ENCODE measurements at places on chromosomes 6 and 20.

GRCh38 chr6:20955131-20955530 lies 420.9 kb downstream of the CDKAL1 start:
- no peak for DNase-seq

DNA sequence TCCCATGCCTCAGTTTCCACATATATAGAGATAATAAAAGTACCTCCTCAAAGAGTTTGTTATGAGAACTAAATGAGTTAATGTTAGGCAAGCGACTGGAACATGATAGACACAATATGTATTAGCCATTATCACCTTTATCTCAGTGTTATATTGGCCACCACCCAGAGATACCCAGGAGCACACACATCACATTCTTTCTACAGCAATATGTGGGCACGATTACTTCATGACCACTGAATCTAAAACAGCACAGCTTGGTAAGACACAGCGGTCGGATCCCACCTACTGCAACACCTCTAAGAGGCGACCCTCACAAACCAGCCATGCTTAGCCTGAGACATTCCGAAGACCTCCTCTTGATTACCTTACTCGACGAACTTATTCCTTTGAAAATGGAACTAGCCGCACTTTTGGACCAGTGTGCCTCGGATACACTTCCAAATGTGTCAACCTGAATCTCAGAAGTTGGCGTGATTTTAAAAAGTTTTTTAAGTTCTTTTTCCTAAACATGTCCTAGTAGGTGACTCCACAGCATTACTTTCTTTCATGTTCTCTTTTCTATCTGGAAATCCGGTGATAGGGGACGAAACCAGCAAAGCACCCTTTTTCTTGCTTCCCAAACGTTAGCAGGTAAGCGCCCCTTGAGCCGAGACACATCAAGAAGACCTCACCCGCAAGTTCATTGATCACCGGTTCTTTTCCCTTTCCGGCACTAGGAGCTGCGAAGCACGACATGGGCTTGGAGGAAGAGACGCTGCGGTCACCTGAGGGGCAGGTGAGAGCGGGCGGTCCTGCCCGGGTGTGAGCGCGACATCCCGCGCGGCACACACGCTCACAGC lies 923 bp downstream of the GMDS start:
- DNase-seq: no peak

DNA sequence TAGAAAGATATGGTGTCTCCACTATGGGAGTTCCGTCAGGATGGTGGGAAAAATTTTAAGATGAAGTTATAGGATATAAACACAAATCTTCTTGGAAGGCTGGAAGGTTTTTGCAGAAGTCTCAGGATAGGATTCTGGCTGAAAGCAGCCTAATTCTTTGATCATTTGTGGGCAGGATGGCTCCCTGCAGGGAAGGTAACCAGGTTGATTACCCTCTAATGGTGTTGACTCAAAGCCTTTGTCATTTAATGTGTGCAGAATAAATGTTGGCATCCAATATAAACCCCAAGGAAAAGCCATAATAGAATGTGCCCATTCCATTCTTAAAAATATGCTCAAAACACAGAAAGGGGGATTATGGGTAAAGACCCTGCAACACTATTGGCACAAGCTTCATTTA lies 204.3 kb downstream of the EPM2A start:
- DNase-seq: no peak

DNA sequence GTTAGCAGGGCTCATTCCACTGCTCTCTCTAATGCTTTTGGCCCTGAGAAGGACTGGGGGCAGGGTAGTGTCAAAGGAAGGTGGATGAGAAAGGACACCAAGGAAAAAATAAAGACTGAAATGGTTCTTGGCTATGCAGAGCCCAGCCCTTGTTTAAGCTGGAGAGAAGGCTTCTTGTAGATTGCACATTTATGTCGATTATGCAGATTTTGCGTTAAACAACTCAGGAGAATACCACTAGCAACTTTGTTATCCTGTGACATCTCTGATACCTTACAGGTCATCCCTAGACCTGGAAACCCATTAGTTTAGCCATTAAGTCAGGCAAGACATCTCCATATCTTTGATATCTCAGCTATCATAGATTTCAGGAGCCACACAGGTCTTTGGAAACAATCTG lies 11.1 kb upstream of the IL17F start:
- no peak for DNase-seq

DNA sequence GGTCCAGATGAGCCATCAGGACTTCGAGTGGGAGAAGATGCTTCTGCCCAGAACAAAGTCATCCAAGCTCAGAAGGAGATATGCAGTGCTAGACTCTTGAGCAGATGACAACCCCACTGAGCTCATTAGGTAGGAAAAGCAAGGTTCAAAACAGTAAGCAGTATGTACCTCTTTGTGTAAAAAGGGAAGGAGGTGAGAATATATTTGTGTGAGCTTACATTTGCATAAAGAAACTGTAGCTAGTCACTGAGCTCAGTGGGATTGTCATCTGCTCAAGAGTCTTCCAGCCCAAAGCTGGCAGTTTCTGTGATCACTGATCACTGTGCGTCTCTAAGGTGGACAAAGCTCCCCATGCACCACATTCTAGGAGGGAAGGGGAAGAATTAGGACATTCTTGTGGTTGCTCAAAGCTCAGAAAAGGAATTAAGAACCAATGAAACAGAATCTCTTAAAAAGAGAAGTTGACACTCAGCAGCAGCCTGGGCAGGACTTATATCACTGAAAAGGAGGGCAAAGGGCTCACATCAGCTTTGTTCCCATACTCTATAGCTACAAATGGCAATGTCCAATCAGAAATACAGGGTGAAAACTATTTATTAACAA lies 90.0 kb upstream of the MAFB start:
- DNase-seq: no peak

DNA sequence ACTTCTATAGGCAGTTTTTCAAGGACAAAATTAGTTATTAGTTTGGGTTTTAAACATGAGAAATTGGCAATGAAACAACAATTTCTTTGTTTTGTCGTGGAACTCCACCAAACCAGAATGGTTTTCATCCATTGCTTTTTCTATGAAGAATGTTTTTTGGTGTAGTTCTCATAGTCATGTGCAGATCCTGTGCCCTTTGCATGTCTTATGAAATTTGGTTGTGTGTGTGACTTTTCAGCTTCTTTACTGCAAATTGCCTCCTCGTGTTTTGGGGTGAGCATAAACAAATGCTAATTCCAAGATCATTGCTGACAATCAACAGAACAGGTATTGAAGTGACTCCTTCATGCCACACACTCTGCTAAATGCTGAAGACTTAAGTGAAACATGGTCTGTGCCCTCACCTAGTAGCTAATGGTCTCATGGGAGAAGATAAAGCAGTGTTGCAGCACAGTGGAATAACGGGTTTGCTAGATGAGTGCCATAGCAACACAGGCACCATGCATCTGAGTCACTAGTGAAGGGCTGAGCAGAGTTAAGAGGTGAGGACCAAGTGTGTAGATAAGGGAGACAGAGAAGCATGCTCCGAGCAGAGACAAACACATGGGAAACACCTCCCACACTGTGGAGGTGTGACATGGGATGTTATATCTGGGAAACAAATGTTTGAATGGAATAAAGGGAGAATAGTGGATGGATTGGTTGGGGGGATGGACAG lies 120.0 kb downstream of the SLC16A10 start:
- no peak for DNase-seq

DNA sequence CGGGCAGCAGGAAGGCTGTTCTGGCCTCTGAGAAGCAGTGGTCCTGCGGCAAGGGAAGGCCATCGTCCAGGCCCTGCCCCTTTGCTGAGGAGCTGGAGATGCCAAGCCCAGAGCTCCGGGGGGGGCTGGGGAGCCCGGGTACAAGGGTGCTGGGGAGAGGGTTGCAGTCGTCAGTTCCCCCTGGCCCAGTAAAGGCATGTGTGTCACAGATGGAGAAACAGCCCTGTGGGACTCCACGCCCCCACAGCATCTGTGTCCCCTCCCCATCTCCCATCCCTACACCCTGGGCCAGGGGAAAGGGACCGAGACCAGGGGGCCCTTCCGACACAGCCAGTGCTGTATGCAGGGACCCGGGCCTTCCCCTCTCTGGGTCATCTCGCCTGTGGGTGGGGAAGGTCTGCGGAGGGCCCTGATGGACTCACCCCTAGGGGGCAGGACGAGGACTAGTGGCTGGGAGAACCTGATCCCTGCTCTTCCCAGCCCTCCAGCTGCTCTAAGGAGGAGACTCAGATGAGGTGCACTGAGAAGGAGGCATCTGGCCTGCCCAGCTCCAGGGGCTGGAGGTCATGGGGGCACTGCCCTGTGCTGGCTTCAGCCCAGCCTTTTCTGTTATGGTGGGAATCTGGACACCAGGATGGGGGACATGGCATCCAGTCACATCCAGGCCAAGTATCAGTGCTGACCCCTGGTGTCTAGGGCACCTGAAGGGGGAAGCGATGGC lies 609 bp downstream of the MYL9 start:
- DNase-seq: no peak

DNA sequence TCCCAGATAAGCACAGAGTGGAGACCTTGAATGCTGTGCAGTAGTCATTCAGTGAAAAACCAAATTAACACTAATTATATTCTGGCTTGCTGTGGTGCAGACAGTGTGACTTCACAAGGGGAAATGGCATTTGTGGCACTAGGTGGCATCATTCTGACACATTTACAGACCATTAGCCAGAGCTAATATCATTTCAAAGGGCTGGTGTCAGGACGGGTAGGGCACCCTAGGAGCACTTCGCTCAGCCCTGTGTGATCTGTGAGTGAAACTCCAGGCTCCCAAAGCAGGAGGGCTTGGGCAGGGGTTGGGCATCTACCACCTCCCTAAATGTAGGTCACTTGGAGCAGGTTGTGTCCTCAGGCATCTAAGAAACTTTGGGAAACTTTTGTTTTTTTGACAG lies 555.8 kb downstream of the PKHD1 start:
- no peak for DNase-seq

- DNase-seq: no peak
These were observed 168.0 kb upstream of the NOX3 start for GRCh38 chr6:155623450-155624178.

- no peak for DNase-seq
These were observed 3.6 kb downstream of the YTHDF1 start for GRCh38 chr20:63212393-63212730.

GRCh38 chr6:111927321-111927720 lies 54.1 kb upstream of the FYN start:
- no peak for DNase-seq

GRCh38 chr6:12760911-12761310 lies 44.3 kb downstream of the PHACTR1 start:
- DNase-seq: no peak

DNA sequence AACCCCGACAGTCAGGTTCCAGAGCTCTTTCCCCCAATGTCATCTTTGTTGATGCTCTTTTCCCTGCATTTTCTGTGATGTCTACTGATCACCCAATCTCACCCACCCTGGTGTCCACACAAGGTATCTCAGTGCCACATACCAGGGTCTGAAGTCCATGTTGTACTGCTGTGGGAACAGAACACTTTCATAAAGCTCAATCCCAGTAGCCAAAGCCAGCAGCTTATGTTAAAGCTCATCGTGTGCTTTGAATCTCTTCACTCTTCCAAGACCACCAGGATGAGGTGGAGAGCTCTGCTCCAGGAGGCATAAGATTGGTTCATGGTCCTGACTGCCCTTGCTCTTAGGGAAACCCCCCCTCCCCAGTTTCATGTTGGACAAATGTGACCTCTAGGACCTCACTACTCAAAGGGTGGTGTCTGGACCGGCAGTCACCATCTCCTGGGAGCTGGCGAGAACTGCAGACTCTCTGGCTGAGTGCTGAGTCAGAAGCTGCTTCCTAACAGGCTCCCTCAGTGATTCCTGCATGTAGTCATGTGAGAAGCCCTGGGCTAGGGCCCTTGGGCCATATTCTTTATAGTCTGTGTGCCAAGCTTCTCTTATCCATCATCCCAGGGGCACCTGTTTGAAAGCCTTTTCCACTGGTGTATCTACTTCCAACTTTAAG lies 13.4 kb upstream of the CPNE5 start:
- DNase-seq: no peak

DNA sequence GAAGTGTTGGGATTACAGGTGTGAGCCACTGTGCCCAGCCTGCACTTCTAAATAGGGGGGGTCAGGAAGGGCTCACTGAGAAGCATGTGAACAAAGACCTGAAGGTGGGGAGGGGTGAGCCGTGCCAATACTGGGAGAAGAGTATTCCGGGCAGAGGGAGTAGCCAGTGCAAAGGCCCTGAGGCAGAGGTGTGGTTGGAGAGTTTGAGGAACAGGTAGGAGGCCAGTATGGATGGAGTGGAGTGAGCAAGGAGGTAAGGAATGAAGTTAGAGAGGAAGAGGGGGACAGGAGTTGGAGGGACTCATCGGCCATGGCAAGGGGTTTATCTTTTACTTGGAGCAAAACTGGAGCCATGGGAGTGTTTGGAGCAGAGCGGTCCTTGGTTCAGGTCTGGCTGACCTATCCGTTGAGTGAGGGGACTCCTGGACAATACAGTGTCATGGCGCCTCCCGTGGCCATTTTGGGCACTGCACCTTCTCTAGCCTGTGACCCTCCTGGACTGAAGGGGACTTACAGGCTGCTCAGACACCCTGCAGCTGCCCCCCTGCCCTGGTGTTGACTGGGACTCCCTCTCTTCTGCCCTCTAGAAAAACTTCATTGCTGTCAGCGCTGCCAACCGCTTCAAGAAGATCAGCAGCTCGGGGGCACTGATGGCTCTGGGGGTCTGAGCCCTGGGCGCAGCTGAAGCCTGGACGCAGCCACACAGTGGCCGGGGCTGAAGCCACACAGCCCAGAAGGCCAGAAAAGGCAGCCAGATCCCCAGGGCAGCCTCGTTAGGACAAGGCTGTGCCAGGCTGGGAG lies 12.1 kb downstream of the FOXS1 start:
- DNase-seq: peak; percentile 20

- DNase-seq: no peak
These were observed 112.1 kb downstream of the ASXL1 start for GRCh38 chr20:32470025-32470861.

GRCh38 chr20:4635342-4635741 lies 86.4 kb upstream of the PRND start:
- DNase-seq: no peak

- no peak for DNase-seq
These were observed 146.7 kb downstream of the TASP1 start for GRCh38 chr20:13492001-13492481.

DNA sequence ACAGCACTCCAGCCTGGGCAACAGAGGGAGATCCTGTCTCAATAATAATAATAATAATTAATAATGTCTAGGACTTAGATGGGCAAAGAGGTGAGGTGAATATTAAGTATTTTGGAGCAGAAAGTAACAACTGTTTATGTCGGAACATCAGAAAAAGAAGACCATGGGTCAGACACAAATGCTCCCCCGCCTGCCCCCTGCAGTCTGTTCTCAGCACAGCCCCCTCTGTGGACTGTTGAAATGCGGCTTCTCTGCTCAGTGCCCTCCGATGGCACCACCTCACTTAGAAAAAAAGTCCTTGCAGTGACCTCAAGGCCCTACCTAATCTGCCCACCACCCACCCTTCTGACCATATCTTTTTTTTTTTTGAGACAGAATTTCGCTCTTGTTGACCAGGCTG lies 5.2 kb upstream of the ETV7 start:
- no peak for DNase-seq

- DNase-seq: no peak
These were observed 38.9 kb upstream of the FOXC1 start for GRCh38 chr6:1570848-1571247.

Data from activated T-helper 1 cell treated with Interleukin-2 at 50 U/mL for 16 hours (primary cell).